Amniotic stem cell (primary cell): ENCODE measurements at places on chromosomes 12 and 14.

GRCh38 chr14:35234012-35234805, 58.0 kb upstream of the PSMA6 start:
- no peak for DNase-seq

GRCh38 chr12:80877721-80878265, 59.9 kb downstream of the LIN7A start:
- no peak for DNase-seq

GRCh38 chr14:64935508-64935907, 7.0 kb downstream of the GPX2 start:
- DNase-seq = no peak

DNA sequence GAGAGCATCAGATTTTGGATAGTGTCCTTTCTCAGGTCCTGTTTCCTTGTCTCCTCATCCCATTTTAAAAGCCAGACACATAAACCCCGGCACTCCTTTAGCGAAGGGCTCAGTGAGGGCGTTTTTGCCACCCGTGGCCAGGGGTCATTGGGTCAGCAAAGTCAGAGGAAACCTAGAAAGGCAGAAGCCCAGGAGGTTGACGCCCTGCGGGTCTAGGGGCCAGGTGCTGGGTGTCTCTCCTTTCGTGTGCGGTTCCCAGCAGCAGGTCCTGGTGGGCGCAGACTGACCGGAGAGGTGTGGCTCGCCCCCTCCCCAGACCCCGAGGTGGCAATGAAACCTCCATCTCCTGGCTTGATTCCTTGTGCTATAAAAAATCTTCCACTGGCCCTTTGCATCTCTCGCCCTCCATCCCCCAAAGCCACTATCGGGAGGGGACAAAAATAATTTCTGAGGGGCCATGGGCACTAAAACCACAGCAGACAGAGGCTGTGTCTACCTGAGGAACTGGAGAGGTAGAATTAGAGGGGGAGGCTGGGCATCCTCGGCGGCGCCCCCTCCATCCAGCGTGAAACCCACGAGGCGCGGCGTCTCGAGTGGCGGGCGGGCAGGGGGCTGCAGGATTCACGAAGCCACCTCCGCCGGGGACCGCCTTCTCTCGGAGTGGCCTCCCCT, 858 bp upstream of the FRMD6 start:
- no peak for DNase-seq

DNA sequence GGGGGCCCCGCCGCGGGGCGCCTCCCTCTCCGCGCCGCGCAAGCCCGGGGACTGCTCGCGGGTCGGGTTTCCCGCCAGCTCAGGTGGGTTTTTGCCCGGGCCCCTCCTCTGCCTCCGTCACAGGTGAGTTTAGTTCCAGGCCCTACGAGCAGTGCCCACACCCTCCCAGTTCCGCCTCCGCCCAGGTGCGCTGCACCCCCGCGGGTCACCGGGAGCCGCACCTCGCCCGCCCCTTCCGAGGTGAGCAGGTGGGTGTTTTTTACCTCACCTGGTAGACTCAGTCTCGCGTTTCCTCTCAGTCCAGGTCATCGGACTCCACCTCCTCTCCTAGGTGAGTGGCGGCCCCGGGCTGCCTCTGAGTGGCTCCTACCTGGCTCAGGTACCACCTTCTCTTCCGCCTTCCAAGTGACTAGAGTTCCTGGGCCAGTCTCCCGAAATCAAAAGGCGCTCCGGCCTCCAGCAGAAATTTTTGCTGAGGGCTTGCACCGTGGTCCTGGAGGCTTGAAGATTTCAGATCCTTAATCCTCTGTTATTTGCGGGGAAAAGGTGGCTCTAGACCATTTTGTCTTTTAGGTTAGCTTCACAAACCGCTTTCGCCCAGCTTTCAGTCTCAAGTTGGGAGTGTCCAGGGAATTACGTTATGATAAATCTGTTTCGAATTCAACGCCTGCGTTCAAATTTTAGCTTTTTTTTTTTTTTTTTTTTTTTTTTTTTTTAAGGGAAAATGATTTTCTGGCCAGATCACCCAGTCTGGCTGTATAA, at the start of gene TMEM30B:
Gene TMEM30B (minus strand): TSS at position 153 of the 762 bp plus-strand sequence. CDS start 191 bp downstream, outside the sequence.
- no peak for DNase-seq

- peak; percentile 95 for DNase-seq
These were observed at the start of gene PAX9 for GRCh38 chr14:36661506-36662257. PAX9 (plus strand) TSS chr14:36661860; CDS start chr14:36662090, 230 bp downstream.

- no peak for DNase-seq
These were observed 59.5 kb downstream of the ITPR2 start for GRCh38 chr12:26773313-26774104.
